ENCODE measurements at places on chromosomes 2 and 18. TPM values are rescaled to one million over a fixed set of nuclear protein-coding genes. Genes with fewer than 3 reads are reported as not detected.

SEC11C gene
- polyA plus RNA-seq, result 141 TPM

CXXC1 gene
- polyA plus RNA-seq, result 51.9 TPM

GALNT5 gene
- 0.01 TPM for polyA plus RNA-seq

POTEC gene
- not detected for polyA plus RNA-seq

RAPGEF4 gene
- 2.7 TPM for polyA plus RNA-seq

REG1B gene
- 17.0 TPM for polyA plus RNA-seq

C2orf81 gene
- 0.43 TPM for polyA plus RNA-seq

C2orf68 gene
- 15.5 TPM for polyA plus RNA-seq

ZSCAN30 gene
- 10.3 TPM for polyA plus RNA-seq

RAX gene
- polyA plus RNA-seq, result not detected

LIPG gene
- 1.0 TPM for polyA plus RNA-seq

MC5R gene
- polyA plus RNA-seq, result not detected

VIL1 gene
- polyA plus RNA-seq, result 0.15 TPM

TWIST2 gene
- 63.3 TPM for polyA plus RNA-seq

RIOK3 gene
- 37.2 TPM for polyA plus RNA-seq

EGR4 gene
- 0.28 TPM for polyA plus RNA-seq

ATP5MC3 gene
- 235 TPM for polyA plus RNA-seq

CCDC121 gene
- 1.5 TPM for polyA plus RNA-seq

FOXD4L1 gene
- polyA plus RNA-seq, result 0.11 TPM

TCF23 gene
- 0.18 TPM for polyA plus RNA-seq

EHD3 gene
- 0.68 TPM for polyA plus RNA-seq

DCDC2C gene
- polyA plus RNA-seq, result not detected

VWA3B gene
- polyA plus RNA-seq, result 0.29 TPM

EVA1A gene
- 0.79 TPM for polyA plus RNA-seq

PRSS56 gene
- not detected for polyA plus RNA-seq

GPAT2 gene
- polyA plus RNA-seq, result 2.5 TPM

CRYGC gene
- not detected for polyA plus RNA-seq

SULT1C4 gene
- polyA plus RNA-seq, result 3.3 TPM

CXCR1 gene
- polyA plus RNA-seq, result 0.09 TPM

SPDYA gene
- polyA plus RNA-seq, result not detected

IL36A gene
- 0.45 TPM for polyA plus RNA-seq

CTAGE1 gene
- not detected for polyA plus RNA-seq

RTP5 gene
- not detected for polyA plus RNA-seq

SCYGR4 gene
- polyA plus RNA-seq, result 0.22 TPM

RAB12 gene
- polyA plus RNA-seq, result 44.2 TPM

CHRND gene
- polyA plus RNA-seq, result not detected

DLX2 gene
- not detected for polyA plus RNA-seq

CAPN14 gene
- not detected for polyA plus RNA-seq

GREB1L gene
- polyA plus RNA-seq, result 0.21 TPM

HTR2B gene
- polyA plus RNA-seq, result 0.05 TPM

VWC2L gene
- not detected for polyA plus RNA-seq

DPP10 gene
- polyA plus RNA-seq, result 0.18 TPM

GPR39 gene
- 0.54 TPM for polyA plus RNA-seq

All from adipose tissue (tissue), 3 donors.